ENCODE measurements at places on chromosomes 3 and 15.

GRCh38 chr15:91852741-91853510 is 582 bp upstream of the SLCO3A1 start:
- DNase-seq: peak; percentile 82

DNA sequence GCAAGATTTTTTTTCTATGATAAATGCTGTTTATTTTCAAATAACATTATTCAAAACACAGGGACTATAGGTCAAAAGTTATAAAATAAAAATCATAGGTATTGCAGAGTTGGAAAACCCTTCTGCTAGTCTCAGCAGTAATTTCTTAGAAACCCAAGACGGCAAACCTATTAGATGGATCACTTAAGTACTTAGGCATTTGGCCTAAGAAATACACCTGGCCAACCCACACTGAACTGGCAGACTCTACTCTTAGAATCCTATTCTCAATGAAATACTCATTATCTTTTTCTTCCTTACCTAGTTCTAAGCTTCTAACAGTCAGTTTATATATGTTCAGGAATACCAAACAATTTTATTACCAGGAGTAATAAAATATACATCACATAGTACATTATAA is 30.5 kb upstream of the RIOX2 start:
- no peak for DNase-seq

- no peak for DNase-seq
Observed at GRCh38 chr3:50295553-50296431, 3.4 kb downstream of the HYAL3 start.

GRCh38 chr15:99124641-99125040 is 19.8 kb downstream of the SYNM start:
- no peak for DNase-seq

- DNase-seq: no peak
Observed at GRCh38 chr3:170869239-170869590, 780 bp downstream of the RPL22L1 start.

- DNase-seq: no peak
Observed at GRCh38 chr15:101535170-101535902, 45.8 kb upstream of the PCSK6 start.

- peak; percentile 7 for DNase-seq
Observed at GRCh38 chr3:31247850-31248562, 284.7 kb upstream of the STT3B start.
